ENCODE measurements at places on chromosomes 4 and X.

DNA sequence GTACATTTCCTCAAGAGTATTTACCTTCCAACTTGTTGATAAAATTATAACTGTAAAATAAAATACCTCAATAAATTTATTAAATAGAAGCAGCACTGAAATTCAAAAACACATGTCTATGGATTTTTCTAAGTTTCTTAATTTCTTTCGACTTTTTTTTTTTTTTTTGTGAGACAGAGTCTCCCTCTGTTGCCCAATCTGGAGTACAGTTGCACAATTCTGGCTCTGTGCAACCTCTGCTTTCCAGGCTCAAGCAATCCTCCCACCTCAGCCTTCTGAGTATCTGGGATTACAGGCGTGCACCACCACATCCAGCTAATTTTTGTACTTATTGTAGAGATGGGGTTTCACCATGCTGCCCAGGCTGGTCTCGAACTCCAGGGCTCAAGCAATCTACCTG lies 79.8 kb downstream of the IQCM start:
- DNase-seq = no peak

- no peak for DNase-seq
These were observed 148.7 kb upstream of the CTSO start for GRCh38 chr4:156102411-156102810.

DNA sequence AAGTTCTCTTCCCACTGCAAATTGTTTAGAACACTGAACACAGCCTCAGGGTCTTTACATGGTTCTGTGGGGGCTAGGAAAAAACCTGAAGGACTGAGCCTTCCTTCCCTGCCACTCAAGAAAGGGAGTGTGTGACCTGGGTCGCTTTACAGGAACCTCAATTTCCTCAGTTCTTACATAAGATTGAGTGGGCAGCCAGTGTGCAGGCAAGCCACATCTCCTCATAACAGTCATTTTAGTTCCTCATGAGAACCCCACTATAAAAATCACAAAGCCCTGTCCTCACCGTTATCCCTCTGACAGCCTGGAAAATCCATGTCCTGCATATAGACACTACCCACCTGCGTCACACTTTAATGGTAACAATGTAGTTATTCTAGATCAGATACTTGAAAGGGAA lies 2.1 kb upstream of the ETDC start:
- no peak for DNase-seq

- no peak for DNase-seq
These were observed 99.8 kb downstream of the ARSF start for GRCh38 chrX:3141031-3141430.

DNA sequence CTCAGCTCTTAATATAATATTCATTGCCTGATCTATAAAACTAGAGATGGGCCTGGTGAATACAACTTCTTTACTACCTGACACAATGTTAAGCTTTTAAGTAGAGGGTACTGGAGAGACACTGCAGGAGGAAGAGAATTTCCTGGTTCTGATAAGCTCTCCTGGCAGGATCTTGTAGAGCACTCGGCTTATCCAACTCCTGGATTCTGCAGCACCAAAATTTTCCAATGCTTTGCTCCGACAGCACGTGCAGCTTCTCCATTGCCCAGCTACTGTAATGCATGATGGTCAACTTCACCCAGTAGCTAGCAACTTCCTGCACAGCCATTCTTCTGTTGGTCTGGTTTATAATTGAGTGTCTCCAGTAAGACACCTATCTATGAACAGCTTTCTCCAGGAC lies 686.2 kb upstream of the BOD1L1 start:
- no peak for DNase-seq

DNA sequence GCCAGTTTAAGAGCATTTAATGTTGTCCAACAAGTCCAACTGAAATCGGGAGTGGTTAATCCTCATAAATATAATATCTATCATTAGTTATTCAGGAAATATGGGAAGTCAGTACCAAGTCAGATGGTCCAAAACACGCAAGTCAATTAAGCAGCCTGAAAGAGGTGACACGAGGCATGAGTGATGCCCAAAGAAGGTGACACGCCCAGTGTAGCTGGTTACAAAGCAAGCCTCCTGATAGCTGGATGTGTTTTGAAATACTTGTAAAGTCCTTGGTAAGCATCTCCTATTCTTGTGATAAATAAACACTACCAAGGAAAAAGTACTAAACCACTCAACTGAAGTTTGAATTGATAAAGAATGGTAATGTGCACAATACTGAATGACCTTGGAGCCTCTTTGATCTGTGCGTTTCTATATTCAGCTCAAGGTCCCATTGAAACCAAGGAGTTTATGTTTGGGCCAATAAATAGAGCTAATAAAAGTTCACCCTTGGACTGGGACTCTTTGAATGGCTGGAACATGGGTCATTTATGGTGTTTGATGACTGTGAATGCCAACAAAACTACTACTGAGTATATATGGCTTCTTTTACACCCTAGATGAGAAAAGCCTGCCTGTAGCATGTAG lies 93.2 kb upstream of the KLF3 start:
- DNase-seq = no peak

DNA sequence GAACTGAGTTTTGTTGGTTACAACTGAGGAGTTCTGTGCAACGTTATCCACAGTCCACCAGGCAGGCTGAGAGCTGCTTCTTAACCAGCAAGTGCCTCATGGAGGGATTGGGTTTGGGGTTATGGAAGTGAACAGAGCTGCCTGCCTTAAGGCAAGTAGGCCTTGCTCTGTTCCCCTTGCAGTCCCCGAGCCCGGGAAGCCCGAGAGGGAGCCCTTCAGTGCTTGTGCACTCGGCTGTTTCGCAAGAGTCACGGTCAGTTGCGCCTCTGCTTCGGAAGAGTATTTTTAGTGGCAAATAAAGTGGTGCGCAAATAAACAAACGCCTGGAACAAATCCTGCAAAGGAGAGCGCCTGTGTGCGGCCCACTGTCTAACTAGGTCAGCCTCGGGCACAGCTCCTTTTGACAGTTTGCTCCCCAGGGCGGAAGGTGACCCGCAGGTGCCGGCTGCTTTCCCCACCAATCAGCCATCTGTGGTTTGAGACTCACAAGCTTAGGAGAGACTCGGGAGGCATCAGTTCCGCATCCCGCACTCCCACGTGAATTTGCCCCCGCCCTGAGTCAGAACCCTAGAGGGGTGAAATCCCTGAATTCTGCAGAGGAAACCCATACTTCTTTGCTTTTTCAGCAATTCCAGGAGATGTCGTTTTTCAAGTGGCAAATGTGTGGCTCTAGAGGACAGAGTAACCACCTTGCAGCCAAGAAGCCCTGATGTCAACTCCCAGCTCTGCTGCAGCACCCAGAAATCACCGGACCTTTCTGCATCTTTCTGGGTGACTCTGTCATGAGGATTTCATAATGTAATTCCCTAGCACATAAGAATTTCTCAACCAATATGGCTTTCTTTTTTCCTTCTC lies 56.8 kb downstream of the LGI2 start:
- DNase-seq = no peak

DNA sequence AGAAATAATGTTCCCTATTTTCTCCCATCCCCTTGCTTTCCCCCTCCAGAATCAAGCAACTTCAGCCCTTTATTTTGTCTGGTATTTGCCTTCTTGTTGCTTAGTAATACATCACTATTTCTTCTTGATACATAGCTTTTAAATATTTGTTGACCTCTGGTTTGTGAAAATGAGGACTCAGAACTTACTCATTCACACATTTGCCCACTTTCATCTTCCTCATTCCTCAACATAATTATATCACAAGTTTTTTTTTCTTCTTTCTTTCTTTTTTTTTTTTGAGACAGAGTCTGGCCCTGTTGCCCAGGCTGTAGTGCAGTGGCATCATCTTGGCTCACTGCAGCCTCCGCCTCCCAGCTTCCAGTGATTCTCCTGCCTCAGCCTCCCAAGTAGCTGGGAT lies 28.9 kb upstream of the NDUFC1 start:
- DNase-seq = no peak
